ENCODE measurements at places on chromosomes 5 and 9.
A peak's percentile ranks its signal among the peaks of the same experiment; 100 is the strongest.

DNA sequence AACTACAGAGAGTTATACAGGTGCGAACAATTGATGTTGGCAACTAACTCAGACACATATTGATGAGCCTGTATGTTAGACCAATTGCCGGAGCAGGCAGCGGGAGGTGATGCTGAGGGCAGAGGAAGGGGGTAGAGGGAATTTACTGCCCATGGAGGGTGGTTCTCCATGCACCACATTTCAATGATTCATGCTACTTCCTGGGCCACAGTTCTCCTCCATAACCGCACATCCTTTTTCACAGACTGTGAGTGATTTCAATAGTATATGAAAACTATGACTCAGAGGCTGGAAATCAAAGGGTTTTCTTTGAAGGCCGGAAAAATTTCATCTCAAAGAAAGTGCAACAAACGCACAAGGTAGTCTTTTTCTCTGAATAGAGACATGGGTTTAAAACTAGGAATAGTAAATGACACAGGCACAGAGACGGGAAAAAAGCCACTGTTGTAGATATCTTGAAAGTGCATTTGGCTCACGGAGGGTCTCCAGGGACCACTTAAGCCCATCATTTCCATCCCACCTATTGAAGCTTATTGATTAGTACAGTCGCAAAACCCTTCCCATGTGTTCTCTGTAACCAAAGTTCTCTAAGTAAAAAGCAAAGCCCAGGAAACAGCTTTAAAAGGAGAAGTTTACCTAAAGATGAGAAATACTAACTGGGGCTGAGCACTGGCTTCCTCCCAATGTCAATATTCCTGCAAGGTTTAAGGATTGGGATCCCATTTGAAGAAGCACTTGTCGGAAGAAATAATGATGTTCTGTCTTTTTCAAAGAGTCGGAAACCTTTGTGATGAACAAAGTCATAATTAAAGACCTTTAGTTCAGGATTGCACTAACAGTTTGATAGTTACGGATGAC, 28.0 kb upstream of the ADAM19 start:
- no peak for DNase-seq

DNA sequence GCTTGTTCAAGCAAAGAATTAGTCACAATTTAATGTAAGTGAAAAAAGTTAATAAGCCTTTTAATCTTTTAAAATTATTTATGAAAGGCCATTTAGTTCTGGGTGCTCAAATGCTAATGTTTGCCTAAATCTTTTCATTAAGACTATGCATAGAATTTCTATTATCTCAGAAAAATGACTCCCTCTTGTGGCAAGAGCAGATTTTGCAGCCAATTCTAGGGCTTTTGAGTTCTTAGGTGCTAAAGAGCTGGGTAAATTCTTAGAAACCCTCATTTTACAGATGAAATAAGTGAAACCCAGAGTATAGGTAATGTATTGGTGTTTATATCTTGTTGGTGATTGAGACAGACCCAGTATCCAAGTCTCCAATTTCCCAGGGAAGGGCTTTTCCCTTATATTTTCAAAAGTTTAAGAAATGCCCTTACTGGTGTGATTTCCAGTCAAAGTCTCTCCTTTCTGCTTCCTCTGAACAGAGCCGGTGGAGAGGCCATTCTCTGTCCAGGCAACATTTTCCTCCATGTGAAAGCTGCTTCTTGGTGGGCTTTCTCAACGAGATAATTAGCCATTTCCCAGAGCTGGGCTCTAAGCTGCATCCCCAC, 24.1 kb upstream of the PCSK5 start:
- peak; percentile 18 for DNase-seq

DNA sequence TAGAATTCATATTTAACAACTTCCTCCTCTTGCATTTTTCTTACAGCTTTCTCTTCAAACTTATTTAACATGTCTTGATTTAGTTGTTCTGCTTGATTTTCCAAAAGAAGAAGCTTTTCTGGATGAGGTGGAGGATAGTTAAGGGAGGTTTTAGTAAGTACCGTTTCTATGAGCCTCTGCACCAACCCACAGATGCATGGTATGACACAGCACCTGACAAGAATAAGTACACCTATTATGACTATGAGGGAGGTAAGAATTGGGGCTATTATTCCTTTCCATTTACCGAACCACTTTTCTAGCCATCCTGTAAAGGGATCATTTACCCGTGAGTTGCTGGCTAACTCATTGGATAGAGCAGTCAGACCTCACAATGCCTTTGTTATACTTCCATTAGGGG, 2.5 kb upstream of the HMGCS1 start:
- DNase-seq = no peak

DNA sequence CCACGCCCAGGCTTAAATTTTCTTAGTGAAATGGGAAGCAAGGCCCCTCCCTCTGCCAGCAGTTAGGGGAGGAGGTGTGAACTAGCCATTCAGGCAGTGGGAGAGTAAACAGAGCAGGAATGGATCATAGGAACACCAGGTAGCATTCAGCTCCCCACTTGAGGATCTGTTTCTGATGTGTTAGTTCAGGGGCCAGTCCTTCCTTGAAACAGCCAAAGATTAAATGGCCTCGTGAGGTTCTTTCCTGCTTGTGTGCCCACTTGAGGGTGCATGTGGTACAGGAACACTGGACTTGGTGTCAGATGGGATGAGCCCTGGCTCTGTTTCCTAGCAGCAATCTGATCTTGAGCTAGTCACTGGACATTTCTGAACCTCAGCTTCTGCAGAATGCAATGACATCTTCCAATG, 21.2 kb downstream of the FAXDC2 start:
- DNase-seq = no peak

DNA sequence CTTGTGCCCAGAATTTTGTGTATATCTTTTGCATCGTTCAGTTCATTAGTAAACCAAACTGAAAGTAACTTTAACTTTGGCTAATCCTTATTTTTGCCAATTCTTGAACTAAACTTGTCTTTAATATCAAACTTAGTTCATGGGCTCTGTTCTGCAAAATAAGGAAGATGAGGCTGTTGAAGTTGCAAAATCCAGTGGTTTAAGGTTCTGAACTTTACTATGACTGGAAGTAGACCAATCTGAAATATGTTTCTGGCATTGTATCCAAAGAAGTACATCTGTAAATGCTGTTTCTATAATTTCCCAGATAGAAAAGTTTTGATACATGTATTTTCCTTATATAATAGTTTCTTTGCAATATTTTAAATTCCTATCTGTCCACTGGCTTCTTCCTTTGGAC, 238.1 kb downstream of the CETN3 start:
- no peak for DNase-seq

GRCh38 chr5:40559306-40559705, 120.4 kb upstream of the PTGER4 start:
- no peak for DNase-seq

DNA sequence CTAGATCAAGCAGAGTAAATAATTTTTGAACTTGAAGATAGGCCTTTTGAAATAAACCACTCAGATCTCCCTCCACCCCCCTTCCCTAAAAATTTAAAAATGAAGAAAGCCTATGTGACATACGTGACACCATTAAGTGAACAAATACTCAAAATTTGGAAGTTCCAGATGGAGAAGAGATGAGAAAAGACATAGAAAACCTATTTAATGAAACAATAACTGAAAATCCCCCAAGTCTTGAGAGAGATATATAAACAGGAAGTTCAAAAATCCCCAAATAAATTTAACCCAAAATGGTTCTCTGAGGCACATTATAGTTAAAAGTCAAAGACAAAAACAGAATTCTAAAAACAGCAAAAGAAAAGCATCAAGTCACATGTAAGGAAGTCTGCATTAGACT, 428.6 kb downstream of the PSAT1 start:
- DNase-seq = no peak

- DNase-seq = no peak
Measured at GRCh38 chr9:126319671-126320070, 7.0 kb upstream of the MVB12B start.

- no peak for DNase-seq
Measured at GRCh38 chr9:18384066-18384465, 89.9 kb upstream of the ADAMTSL1 start.

DNA sequence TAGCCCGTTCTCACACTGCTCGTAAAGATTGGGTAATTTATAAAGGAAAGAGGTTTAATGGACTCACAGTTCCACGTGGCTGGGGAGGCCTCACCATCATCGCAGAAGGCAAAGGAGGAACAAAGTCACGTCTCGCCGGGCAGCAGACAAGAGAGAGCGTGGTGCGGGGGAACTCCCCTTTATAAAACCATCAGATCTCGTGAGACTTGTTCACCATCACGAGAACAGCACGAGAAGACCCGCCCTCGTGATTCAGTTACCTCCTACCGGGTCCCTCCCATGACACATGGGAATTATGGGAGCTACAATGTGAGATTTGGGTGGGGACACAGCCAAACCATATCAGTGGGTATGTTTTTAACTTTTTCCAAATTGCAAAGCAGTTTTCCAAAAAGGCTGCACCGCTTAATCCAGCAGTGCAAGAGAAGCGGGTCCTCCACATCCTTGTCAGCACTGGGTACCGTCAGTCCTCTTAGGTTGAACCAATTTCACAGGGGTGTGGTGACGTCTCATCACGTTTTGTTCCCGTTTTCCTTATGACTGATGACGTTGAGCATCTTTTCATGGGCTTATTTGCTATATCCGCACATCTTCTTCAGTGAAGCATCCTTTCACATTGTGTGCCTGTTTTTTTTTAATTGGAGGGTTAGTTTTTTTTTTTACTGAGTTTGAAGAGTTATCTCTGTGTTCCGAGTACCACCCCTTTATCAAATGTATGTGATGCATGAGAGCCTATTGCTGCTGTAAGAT, 8.0 kb upstream of the FCN2 start:
- DNase-seq = no peak

DNA sequence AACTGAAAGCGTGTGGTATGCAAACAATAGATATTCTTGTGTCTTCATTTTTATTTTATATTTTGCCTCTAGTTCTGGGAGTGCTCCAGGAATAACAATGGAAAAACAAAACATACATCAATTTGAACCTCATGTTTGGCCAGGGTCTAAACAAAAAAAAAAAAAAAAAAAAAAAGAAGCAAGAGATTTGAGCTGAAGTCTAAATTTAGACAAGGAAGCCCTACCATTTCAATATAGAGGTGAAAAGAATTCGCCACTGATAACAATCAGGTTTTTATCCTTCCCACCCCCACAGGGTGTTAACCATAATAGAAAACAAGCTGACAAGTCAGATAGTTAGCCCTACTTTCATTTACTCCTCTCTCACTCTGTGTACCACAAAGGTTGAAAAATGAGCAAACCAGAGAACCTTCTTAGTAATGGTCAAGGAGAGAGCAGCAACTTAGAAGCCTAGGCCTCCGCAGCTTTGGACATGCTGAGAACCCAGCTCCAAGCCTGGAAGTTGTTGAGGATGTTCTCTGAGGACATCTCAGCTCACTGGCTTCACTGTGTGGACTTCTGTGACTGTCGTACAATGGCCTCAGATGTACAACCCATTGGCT, 118.2 kb upstream of the HMHB1 start:
- DNase-seq = no peak

DNA sequence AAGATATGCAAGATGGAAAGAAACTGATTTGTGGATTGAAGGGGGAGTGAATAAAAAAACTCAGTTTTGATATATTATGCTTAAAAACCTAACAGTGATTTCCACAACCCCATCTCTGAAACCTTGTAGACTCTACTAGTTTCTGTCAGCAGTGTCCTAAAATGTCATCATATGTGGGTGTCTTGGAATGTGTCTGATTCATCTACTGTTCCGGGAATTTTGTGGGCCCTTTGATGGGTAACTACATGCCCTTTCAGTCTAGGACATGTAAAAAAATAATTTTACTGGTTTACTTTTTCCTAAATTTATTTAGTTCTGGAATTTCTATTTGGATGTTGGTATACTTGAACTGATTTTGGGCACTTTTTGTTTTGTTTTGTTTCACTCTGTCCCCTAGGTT, 118.9 kb upstream of the NMUR2 start:
- no peak for DNase-seq

DNA sequence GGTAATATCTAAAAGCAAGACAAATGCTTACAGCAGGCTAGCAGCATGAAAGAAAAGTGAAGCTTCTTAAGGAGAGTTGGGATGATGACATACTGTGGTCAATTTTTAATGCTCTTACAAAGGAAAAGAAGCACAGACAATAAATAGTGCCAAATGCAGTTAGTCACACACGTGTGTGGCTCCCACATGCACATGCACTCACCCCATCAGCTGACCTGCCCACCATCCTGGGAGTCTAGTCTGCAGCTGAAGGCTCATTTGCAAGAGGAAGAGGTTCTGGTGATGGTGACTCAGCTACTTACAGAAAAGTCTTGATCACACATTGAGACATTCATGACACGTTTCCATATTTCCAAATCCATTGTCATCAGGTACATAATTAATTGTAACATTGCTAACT, 129.3 kb downstream of the MRPL36 start:
- DNase-seq = no peak

- no peak for DNase-seq
Measured at GRCh38 chr5:142356349-142356715, 31.5 kb upstream of the SPRY4 start.

DNA sequence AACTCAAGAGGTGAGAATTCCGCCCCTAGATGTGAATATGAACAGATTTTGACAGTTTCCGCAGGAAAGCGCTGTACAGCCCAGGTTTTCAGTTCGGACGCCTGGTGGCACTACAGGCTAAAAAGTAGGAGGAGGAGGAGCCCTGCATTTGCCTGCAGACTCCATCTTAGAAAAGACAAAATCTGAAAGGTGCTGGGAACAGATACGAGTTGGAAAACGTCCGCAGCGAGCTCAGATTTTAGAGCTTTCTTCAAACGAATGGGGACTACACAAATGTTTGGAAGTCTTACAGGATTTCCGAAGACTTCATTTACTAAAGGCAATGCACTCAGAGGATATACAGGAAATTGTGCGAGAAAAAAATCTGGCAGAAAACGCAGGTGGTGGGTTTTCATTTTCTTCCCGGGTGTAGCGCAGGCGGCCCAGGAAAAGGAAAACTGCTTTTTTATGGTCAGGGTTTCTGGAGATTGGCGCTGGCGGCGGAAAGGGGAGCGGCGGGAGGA, 9.9 kb upstream of the PCDHB2 start:
- peak; percentile 13 for DNase-seq

DNA sequence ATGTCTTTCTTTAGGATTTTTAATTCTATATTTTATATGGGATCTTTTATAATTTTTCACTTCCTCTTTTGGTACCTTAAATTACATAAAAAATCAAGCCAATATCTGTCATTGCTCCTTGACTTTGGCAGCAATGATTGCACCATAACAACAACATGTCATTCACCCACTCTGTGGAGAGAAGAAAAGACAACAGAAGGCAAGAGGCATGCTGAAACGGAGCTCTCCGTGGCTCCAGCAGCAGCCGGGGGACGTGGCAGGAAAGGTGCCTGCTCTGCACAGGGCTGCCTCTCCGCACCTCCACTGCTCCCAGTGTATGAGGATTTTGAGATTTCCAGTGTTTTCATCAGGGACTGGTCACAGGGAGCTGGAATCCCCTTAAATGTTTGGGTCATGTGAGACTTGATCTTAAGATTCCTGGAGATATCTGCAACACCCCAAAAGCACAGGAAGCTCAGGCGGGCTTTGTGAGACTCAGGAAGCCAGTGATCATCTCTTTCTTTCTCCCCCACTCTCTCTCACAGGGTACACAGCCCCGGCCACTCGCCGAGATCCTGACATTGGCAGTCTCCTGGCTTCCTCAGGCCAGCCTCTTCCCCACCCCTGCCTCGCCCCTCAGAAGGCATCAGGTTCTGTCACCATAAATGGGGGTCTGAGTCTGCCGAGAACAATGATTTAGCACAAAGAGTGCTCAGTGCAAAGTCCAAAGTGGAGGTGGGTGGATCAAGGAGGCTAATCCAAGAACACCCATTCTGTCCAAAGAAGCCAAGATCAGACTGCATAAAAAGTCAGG, 74.6 kb downstream of the ACTL7B start:
- peak; percentile 12 for DNase-seq

- no peak for DNase-seq
Measured at GRCh38 chr5:142874540-142874939, 104.4 kb downstream of the ARHGAP26 start.
